ENCODE measurements at places on chromosomes 1 and 21.

DNA sequence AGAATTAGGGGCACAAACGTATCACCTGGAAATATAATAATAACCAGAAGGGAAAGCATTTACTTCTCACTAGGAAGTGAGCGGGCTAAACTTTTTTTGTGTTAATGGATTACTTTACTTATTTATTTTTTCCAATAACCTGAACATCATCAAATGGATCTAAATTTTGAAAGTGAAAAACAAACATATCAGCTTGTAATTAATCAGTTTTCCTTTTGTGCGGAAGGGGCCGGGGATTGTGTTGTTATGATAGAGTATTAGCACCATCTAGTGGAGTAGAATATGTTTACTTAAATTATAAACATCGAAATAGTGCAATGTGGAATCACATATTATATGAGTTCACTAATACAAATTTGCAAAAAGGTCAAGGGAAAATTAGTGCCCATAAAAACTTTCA lies 9.0 kb downstream of the CFH start:
- peak; percentile 54 for DNase-seq

- no peak for DNase-seq
These were observed 38.2 kb upstream of the ZNF124 start for GRCh38 chr1:247210062-247210375.

GRCh38 chr1:177891809-177892208 lies 78.0 kb downstream of the SEC16B start:
- DNase-seq: no peak

- no peak for DNase-seq
These were observed 7.7 kb upstream of the NPHP4 start for GRCh38 chr1:5999711-6000443.

- no peak for DNase-seq
These were observed 203.7 kb downstream of the PLA2G4A start for GRCh38 chr1:187032316-187032981.

GRCh38 chr1:173562813-173563212 lies 40.1 kb downstream of the SLC9C2 start:
- no peak for DNase-seq

GRCh38 chr1:65001231-65001792 lies 35.0 kb upstream of the JAK1 start:
- peak; percentile 52 for DNase-seq

GRCh38 chr21:40447016-40447415 lies 399.9 kb downstream of the DSCAM start:
- DNase-seq: no peak

Measured in muscle of back (tissue), 13 donors.